ENCODE measurements at places on chromosomes 1 and 21.
A peak's percentile ranks its signal among the peaks of the same experiment; 100 is the strongest.

DNA sequence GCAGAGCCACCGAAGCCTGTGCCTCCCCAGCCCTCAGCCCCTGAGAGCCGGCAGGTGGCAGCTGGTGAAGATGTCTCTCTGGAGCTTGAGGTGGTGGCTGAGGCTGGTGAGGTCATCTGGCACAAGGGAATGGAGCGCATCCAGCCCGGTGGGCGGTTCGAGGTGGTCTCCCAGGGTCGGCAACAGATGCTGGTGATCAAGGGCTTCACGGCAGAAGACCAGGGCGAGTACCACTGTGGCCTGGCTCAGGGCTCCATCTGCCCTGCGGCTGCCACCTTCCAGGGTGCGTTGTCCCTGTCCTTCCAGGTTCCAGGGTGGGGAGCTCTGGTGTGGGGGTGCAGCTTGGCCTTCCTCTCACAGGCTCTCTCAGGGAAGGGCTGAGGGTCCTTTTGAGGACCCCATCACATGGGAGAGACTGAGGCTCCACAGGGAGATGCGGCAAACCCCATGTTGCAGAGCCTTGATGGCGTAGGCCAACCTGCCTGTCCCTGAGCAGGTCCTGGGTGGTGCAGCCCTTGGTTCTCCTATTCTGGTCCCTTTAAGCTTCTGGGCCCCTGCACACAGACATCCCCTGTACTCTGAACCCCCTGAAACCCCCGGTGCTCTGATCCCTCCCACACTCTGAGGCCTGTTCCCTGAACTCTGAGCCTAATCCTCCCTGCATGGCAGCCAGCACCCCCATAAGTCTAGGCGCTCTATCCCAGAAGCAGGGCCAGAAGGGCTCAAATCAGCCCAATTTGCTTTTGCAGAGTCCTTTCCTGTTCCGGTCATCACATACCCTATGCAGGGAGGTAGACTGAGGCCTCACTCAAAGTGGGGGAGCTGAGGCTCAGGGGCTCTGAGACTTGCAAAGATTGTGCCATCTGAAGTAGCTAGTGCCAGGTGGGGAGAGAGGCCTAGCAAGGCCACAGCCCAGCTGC lies 88.5 kb downstream of the TRIM11 start:
- no peak for DNase-seq

GRCh38 chr21:46100906-46101305 lies 3.0 kb downstream of the COL6A2 start:
- no peak for DNase-seq

DNA sequence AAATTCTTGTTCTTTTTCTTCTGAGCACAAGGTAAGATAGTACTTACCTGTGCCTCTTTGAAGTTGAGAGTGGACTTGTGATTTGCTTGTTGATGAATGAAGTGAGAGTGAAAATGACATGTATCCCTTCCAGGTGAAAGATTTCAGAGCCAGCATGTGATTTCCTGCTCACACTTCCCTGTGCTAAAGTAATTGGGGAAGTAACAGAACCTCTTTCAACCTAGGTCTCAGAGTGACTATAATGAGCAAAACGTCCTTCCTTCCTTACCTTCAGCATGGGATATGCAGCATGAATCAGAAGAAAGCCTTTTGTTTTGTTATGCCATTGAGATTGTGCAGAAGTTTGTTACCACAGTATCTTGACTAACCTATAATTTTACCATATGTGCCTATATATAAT lies 24.6 kb downstream of the RAVER2 start:
- DNase-seq: no peak

DNA sequence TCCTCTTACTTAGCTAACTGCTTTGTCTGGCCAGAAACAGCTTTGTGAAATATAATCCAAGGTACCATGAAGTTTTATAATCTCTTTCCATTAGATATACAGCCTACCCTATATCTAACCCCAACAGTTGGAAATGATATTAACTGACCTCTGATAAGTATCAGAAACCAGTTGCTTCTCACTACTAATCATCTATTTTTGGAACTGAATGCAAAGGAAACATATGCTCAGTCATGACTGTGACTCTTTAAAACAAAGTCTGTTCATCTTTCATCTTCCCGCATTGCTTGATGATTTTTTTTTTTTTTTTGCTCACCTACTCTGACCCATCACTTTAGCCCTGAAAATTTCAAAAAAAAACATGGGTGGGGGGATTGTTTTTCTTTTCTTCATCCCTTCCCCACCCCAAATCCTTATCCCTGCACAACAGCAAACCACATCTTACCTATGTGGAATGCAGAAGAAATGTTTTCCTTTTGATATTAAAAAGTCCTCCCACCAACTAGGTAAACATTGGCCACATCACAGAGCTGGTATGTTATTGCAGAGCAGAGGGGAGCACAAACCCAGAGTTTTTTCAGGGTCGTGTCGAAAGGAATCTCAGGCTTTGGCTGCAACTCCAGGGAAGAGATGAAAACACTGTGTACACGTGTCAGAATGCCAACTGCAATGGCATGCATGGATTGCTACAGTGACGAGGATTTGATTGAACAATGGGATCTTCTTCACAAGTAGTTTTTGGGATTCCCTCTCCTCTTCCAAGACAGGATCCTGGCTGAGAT lies 137.3 kb downstream of the SLC30A10 start:
- DNase-seq: no peak

GRCh38 chr1:33367485-33368405 lies 46.8 kb upstream of the A3GALT2 start:
- DNase-seq: peak; percentile 86

DNA sequence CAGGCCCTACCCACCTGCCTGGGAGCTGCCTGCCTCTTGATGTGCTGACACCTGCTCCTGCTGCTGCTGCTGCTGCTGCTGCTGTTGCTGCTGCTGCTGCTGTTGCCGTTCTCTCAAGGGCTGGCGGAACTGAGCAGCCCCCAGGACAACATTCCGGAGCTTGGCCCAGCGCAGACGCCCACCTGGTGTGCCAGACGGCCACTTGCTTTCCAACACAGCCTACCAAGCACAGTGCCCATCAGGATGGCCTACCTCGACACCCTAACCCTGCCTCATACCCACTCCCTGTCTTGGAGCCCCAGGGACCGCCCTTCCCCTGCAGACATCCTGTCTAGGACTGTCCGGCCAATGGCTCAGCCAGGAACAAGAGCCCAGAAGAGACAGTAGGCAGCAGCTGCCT lies 11.8 kb downstream of the DENND4B start:
- no peak for DNase-seq

DNA sequence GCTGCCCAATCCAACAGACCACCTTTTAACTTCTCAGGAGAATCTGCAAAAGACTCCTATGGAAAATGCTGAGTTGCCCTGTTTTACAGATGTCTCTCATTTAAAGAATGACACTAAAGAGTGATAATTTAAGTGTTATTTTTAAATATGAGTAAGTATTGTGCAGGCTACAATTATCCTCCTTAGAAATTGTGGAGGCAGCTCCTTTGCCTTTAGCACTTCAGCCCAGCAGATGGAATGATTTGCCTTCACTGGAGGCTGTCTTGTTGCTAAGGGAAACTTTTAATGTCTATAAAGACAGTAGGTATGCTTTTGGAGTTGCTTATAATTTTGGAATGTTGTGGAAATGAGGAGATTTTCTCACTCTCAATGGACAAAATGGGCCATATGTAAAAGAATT lies 1345.5 kb downstream of the NCAM2 start:
- DNase-seq: no peak

DNA sequence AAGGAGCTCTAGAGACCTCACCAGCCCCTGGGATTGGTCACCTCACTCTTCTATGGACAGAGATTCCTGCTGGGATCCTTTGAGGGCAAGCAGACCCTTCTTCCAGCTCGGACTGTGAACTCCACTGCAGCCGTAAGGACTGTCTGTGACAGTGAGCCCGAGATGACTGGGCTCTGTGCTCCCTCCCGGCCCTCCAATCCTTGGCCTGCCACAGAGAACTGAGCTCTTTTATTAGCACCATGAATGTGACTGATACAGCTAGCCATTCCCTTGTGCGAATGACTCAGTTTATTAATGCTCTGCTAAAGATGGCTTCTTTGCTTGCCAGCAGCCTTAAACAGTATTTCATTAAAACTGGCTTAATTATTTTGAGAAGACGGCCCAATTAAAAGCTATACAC lies 194.6 kb upstream of the LMO4 start:
- DNase-seq: no peak

- DNase-seq: no peak
Measured at GRCh38 chr1:30399026-30399425, 324.4 kb downstream of the MATN1 start.

DNA sequence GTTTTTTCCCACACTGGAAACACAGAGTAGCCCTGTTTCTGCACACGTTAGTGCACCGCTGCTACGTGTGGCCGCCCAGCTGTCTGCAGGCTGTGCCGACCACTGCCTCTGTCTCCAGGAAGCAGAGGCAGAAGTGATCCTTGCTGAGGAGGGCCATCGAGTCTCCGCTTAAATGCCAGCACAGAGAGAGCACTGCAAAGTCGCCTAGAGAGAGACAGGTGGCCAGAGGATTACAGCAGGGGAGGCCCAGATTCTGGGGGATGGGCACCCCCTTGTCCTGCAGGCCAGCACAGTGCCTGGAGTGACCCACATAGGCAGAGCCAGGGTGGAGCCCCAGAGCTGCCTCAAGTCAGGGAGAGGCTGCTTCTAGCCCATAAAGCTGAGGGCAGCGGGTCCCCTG lies 6.1 kb downstream of the TPRG1L start:
- no peak for DNase-seq

DNA sequence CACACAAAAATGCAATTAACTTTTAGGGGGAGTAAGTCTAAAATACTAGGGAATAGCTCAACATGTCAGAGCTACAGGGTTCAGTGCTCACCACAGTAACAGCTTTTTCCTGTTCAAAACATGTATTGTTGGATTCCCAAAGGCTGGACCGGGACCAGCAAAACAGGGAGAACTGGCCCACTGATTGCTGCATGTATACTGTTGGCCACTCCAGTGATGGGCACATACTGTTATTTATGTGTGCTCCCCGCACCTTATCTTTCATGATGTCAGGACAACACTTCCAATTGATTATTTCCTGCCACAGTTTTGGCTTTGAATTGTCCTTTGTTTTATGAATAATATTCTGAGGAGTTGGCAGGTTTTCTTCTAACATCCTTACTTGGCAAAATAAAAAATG lies 50.7 kb downstream of the HMGB4 start:
- no peak for DNase-seq

DNA sequence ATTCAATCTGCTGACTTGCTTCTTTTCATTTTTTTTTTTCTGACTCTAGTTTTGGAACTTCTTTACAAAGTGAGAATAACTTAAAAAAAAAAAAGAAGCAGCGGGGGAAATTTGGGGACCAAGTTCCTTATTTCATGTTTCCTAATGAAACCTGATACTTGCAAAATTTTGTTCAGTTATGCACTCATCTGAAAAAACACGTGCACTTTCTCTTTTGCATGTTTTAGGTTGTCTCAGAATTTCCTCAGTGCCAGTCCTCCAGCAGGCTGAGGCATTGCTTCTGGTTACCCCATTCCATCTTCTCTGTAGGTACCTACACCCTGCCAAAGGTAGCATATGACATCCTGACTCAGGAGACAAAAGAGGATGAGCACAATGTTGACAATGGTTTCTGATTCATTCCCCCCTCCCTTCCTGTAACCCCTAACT lies 299.7 kb downstream of the GRIK1 start:
- DNase-seq: no peak

DNA sequence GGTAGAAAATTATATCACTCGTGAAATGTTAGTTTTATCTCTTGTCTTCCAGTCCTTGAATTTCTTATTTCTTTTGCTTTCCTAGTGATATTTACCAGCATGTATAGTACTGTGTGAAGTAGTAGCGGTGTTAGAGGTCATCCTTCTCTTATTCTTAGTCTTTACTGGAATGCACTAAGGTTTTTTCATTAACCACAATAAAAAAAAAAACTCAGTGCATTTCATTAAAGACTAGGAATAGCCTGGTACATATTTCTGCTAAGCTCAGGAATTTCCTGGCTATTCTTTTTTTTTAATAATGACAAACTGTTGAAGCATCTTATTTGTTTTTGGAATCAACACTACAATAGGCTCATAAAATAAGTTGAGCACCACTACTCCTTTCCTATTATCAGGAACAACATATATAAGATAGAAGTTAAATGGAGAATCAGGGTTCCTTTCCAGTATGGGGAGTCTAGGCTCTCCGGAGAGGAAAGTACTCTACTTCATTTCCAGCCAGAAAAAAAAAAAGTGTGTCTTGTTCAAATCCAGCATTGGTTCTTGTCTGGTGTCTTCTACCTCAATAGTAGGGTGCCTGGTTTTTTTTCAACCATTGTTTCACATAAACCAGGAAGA lies 60.0 kb downstream of the TNFSF18 start:
- DNase-seq: no peak

- DNase-seq: no peak
Measured at GRCh38 chr1:219031809-219032208, 141.9 kb upstream of the LYPLAL1 start.

DNA sequence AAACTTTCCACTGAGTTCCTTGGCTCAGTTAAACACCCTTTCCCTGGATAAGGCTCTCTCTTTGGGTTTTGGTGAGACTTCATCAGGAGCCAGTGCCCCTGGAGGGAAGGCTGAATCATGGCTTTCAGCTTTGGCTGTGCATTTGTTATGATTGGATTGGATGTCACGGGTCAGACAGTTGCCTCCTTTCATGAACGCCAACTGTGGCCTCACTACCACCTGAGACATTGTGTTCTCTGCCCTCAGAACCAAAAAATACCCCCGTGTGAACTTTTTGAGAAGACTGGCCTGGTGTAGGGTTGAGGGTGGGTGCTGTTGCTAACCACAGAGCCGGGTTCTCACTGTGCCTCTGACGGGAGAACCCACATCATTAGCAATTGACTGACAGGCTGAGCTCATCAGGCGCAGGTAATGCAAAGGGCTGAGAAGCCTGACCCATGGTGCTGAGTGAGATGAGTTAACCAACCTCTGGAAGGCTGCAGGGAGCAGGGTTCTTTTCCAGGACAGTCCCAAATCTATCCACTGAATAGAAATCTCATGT lies 65.6 kb downstream of the HHAT start:
- DNase-seq: no peak

DNA sequence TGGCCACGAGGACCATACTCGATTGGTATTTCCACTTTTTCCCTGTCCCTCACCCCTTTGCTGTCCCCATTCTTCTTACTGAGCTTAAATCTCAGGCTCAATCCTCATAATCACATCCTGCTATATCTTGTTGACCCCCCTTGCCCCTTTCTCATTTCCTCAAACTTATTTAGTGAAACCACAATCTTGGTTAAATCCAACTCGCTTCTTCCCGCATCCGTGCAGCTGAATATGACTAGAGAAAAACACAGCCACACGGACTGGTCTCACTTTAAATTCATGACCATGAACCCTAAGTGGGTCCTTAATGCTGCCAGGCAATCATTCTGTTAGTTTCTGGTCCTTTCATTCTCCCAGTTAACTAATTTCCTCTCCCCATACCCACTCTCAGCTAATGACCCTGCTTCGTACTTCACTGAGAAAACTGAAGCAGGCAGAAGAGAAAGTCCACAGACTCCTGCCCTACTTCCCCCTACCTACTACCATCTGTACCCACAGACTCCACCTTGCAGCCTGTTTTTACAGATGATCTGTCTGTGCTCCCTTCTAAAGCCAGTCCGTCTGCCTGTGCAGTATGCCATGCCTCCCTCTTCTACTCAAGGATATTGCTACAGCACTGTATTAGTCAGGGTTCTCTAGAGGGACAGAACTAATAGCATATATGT lies 96.8 kb upstream of the LMO4 start:
- no peak for DNase-seq

- no peak for DNase-seq
Measured at GRCh38 chr1:228066416-228066815, 16.1 kb upstream of the ARF1 start.

All from stimulated activated CD8-positive, alpha-beta memory T cell treated with anti-CD3 and anti-CD28 coated beads, Interleukin-4, amount 100 ng/mL, for 4 hours (primary cell).